ENCODE measurements at places on chromosomes 3 and 15.

GRCh38 chr3:155957412-155957880, 87.0 kb downstream of the GMPS start:
- DNase-seq: no peak

DNA sequence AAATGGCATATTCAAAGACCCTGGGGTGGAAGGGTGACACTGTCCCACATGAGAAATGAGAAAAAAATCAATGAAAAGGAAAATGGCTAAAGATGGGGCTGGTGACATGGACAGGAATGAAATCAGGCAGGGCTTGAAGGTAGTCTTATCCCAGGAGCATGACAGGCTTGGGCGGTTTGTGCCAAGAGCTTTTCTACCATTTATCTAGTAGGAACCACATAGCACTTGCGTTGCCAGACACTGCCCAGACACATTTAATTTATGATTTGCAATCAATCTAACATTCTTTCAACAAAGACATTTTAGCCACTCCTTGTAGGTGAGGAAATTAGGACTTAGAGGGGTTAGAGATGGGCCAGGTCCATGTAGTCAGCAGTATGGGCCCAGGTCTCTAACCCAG, 106.6 kb upstream of the NR2F2 start:
- DNase-seq: no peak

- peak; percentile 35 for DNase-seq
Measured at GRCh38 chr3:151305060-151305774, 11.4 kb downstream of the GPR87 start.

DNA sequence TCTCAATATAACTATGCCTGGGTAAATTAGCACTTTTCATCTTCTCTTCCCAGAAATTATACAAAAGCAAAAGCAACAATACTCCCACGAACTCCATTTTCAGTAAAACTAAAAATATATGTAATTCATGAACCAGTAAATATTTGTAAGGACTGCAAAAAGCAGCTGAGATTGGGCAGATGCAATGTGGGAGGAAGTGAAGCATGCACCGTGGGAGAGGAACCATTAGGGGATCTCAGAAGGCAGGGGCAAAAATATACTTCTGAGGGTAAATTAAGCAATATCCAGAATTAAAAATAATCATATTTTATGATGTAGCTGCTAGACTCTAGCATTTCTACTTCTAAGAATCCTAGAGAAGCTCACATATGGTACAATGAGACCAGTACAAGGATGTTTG, 20.2 kb downstream of the CFAP91 start:
- no peak for DNase-seq

DNA sequence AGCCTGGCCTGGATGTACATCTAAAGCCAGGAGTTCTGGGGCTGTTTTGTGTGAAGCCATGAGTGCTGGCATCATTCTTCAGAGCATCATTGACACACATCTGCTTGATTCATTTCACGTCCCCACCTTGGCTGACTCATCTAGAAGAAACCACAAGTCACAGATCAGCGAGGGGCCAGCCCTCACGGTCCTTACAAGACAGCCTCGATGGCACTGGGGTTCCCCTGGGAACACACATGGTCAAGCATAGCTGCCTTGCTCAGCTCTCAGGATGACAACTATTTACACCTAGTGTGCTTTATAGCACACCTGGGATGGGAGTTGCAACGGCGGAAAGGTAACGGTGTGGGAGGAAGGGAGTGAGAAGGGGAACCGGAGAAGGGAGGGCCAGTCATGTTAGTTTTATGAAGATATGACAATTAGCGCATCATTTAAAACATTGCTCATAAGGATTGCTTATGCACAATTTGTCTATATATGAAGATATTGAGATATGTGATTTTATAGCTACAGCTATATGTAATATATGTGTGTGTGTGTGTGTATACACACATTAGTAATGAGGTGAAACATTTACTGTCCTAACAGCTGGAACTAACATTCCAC, 227.1 kb downstream of the RPLP1 start:
- peak; percentile 83 for DNase-seq

DNA sequence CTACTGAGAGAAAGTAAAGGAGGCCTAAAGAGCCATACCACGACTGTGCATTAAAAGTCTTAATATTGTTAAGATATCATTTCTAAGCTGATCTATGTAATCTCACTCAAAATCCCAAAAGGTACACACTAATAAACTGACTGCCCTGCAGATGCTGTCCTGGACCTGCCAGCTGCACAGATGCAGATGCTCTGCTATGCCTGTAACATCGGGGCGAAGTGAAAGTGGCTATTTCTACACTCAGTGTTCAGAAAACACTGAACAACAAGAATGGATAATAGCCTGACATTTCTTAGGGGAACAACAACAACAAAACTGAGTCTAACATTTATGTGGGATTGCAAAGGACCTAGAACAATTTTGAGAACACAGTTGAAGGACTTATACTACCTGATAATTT, 31.9 kb downstream of the RAD18 start:
- DNase-seq: no peak

GRCh38 chr3:107976202-107976800, 114.5 kb downstream of the CD47 start:
- DNase-seq: no peak

DNA sequence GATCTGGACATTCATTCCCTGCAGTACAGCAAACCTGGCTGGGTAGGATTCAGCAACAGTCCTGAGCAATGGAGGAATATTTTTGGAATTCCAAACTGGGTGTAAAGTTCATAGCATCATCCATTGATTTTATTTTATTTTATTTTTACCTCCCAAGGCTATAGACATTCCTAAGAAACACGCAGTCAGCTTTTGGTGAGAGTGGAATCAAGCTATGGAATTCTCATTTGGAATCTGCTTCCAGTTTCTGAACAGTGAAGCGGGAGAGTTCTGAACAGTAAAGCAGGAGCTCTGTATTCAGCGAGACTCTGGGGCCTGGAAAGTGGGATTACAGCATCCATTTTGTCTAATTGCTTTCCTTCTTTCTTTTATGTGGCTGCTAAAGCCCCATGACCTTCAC, 1.4 kb upstream of the PDZRN3 start:
- no peak for DNase-seq

DNA sequence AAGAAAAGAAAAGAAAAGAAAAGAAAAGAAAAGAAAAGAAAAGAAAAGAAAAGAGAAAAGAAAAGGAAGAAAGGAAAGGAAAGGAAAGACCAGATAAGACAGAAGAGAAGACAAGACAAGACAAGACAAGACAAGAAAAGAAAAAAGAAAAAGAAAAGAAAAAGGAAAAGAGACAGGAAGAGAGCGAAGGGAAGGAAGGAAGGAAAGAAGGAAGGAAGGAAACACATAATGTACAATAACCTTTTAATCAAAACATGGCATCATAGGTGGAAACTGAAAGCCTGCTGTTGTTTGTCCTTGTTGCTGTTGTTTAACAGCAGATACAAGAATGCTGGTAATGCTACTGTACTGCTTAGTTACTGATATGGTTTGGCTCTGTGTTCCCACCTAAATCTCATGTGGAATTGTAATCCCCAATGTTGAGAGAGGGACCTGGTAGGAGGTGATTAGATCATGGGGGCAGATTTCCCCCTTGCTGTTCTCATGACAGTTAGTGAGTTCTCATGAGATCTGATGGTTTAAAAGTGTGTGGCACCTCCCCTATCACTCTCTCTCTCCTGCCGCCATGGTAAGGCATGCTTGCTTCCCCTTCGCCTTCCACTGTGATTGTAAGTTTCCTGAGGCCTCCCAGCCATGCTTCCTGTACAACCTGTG, 67.3 kb downstream of the MCF2L2 start:
- no peak for DNase-seq

- no peak for DNase-seq
Measured at GRCh38 chr3:16031434-16031833, 143.0 kb upstream of the GALNT15 start.

- DNase-seq: no peak
Measured at GRCh38 chr3:184373422-184373821, 4.6 kb downstream of the THPO start.

DNA sequence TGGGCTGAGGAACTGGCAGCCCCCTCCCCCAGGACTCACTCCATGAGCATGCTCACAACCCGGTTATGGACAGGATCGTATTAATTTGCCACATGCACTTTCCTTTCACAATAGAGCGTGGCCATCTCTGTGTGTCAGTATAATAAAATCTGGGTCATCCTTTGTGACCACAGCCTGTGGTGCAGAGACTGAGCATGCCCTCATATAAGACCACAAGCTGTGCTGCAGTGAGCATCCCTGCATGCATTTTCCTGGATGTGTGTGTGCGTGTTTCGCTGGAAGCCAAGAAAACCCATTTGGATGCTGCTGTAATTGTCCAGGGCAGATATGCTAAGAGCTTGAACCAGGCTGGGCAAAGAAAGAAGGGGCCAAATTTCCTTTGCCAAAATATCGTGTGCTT, 39.7 kb downstream of the CYP11A1 start:
- DNase-seq: no peak

DNA sequence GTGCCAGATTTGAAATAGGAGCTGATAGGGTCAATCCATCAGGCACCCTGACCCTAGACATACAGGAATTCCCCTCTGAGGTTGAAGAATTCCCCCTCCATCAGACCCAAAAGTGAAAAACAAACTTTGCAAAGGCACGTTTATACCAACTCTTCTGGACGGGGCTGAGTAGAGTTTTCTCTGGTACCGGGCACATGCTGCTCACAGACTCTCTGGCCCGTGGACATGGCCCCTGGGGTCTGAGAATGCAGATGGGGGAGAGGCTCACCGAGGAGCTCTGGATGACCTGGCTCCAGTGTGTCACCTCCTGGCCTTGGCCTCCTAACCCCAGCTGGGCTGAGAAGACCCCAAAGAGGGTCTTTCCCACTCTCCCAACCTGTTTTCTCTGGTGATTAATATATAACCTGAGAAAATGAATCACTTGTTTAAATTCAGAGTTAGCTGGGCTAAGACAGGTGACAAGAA, 11.2 kb upstream of the LIPC start:
- DNase-seq: peak; percentile 17

- DNase-seq: no peak
Measured at GRCh38 chr3:4387210-4388204, 79.6 kb downstream of the SUMF1 start.

DNA sequence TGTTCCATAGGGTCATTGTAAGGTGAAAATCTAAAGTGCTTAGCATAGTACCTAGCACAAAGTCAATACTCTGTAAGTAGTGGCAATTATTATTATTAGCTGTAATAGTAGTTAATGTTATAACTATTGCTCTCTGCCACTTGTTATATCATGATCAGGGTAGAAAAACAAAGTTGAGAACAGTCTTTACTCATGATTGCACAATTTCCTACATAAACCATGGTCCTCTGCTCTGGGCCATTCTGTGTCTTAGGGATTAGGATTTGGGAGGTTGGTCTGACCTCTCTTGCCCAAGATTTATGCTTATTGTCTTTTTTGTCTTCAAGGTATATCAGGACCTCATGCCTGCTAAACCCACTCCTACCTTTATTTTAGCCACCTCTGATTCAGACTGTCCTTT, 4.3 kb upstream of the LRRC58 start:
- DNase-seq: no peak

DNA sequence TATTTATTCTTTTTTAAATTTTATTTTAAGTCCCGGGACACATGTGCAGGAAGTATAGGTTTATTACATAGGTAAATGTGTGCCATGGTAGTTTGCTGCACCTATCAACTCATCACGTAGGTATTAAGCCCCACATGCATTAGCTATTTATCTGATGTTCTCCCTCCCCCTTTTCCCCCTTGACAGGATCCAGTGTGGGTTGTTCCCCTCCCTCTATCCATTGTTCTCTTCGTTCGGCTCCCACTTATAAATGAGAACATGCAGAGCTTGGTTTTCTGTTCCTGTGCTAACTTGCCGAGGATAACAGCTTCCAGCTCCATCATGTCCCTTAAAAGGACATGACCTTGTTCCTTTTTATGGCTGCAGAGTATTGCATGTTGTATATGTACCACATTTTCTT, 220.3 kb downstream of the OCA2 start:
- DNase-seq: no peak

GRCh38 chr15:90287101-90287500, 21.6 kb downstream of the NGRN start:
- DNase-seq: no peak

- no peak for DNase-seq
Measured at GRCh38 chr3:181694805-181695660, 16.7 kb upstream of the SOX2 start.

DNA sequence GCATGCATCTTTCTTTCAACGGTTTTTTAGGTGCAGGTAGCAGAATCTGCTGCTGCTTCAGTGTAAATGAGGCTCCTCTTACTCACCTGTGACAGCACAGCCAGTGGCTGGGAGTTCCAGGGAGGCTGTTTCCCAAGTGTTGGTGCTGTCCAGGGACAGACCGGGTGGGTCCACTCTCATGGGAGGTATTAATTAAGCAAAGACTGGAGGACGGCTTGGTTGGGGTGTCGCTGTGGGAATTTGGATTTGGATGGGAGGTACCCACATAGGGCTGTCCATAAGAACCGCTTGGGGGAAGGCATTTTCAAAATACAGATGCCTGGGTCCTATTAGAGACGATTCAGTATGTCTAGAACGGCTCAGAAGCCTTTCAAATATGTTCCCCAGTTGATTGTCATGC, 42.9 kb downstream of the SV2B start:
- no peak for DNase-seq

DNA sequence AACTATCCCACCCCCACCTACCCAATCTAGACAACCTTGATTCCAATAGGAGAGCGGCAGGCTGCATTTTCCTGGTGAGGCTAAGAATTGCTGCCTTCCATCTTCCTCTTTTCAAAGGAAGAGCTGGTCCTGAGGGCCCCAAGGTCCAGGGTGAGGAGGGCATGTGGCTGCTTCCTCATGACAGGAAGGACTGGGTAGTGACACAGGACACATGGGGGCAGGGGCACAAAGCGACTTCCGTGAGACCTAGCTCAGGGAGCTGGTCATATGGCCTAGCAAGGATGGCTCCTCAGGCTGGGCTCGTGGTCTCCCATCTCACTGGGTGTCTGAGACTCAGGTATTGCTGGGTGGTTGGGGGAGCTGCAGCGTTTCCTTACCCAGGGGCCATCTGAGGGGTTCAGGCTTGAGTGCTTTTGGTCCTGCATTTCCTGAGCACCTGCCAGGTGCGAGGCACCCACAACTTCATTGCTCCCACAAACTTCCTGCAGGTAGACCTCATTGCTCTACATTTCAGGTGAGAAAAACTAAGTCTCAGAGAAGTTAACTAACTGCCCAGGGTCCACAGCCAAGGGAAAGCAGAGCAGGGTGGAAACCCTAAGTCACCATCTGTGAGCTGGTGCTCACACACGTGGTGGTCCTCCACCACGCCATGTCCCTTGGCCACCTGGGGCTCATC, 160.0 kb upstream of the TLE3 start:
- no peak for DNase-seq

GRCh38 chr15:66700802-66701421, 1.1 kb upstream of the SMAD6 start:
- peak; percentile 86 for DNase-seq

GRCh38 chr3:22450786-22451400, 699.9 kb upstream of the ZNF385D start:
- no peak for DNase-seq

DNA sequence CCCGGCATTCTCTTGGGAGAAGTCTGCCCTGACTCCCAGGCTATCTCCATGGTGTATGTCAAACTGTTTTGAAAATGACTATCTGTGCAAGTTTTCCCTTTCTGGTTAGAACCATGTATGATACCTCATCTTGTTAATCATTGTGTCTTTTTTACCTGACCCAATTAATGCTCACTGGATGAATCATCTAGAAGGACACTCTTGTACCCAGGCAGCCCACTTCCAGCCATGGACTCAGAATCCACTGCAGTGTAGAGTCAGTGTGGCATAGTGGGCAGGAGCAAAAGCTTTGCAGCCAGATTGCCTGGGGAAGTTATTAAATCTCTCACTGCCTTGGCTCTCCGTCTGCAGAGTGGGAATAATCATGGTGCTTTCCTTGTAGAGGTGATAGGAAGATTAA, 1.2 kb downstream of the FAM3D start:
- no peak for DNase-seq
